ENCODE measurements at places on chromosomes 3 and 15.

DNA sequence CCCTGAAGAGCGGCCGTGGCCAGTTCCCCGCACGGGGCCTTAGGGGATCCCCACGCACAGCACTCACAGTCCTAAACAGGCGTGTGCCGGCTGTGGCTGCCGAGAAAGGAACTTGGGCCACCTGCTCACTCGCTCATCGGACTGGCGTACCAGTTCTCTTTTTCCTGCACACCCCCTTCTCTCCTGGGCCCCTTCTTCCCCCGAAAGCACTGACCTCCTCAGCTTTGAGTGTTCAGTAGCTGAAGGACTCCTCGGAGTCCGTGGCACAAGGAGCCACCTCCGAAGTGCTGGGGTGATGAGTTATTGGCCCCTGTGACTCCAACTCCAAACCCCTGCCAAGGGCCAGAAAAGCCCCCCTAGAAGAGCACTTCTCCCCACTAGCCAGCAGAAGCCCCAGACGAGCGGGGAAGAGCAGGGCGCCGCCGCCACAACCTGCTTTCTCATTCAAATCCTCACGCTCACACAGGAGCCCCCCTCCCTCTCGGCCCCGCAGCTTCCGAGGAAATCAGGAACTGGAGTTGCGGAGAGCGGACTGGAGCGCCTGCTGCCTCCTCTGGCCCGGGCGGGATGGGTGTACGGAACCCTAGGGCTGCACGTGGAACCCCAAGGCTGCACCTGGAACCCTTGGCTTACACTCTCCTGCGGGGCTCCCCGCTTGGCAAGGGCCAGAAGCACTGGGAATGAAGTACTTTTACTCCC, at the start of gene PLCH1:
TSS of gene PLCH1 (minus strand) at position 446 of the 699 bp plus-strand sequence. CDS start 40,847 bp downstream, outside the sequence.
- DNase-seq, result no peak

- DNase-seq, result no peak
Observed at GRCh38 chr3:32495085-32495484, 7.6 kb downstream of the CMTM6 start.

- DNase-seq, result no peak
Observed at GRCh38 chr15:42508263-42508690, 12.8 kb downstream of the SNAP23 start.

DNA sequence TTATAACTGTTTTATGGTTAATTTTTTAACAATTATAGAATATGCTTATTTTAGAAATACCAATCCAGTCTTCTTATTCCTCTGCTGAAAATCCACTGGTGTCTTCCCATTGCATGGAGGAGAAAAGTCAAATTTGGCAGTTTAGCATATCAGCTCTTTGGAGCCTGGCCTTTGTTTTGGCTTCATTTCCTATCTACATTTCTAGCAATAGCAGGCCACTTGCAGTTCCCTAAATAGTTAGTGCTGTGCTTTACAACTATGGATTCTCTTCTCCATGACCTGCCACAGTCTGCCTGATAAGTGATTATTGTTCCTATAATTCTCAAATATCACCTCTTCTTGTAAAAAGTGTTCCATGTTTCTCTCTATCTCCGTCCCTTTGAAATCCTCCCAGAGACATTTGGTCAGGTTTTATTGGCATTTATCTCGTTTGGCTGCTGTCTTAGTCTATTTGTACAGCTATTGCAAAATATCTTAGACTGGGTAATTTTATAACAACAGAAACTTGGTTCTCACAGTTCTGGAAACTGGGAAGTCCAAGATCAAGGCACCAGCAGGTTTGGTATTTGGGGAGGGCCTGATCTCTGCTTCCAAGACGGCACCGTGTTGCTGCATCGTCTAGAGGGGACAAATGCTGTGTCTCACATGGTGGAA, 8.2 kb upstream of the SEC22A start:
- DNase-seq, result no peak

- no peak for DNase-seq
Observed at GRCh38 chr15:73362900-73363299, 5.9 kb downstream of the HCN4 start.

DNA sequence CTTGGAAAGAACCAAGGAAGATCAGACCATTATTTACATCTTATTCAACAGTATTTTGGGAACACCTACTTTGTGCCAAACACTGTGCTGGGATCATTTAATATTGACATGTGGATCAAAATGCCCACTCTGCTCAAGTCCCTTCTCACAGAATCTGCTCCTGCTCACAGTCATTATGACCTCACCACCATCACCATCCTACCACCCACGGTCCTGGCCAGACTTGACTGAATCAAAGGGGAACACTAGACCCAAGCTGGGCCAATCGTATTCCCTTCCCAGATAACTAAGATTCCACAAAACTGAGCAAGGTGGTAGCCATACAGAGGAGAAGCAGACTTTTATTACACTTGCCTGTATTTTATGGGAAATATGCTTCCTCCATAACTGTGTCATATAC, 3.4 kb upstream of the CEP152 start:
- DNase-seq, result no peak

DNA sequence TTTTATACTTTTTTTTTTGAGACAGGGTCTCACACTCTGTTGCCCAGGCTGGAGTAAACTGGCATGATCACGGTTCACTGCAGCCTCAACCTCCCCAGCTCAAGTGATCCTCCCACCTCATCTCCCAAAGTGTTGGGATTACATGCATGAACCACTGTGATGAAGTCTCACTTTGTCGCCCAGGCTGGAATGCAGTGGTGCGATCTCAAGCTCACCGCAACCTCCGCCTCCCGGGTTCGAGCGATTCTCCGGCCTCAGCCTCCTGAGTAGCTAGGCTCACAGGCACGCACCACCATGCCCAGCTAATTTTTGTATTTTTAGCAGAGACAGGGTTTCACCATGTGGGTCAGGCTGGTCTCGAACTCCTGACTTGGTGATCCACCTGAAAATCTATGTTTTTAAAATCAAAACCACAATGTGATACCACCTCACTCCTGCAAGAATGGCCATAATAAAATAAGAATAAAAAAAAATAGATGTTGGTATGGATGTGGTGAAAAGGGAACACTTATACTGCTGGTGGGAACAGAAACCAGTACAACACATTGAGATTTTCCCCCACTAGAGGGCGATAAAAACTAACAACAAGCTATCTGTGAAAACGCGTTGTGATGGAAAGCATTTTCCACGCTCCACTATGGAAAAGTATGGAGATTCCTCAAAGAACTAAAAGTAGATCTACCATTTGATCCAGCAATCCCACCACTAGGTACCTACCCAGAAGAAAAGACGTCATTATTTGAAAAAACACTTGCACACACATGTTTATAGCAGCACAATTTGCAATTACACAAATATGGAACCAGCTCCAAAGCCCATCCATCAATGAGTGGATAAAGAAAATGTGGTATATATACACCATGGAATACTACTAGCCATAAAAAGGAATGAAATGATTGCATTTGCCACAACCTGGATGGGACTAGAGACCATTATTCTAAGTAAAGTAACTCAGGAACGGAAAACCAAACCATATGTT, 26.8 kb upstream of the OCA2 start:
- DNase-seq, result no peak

DNA sequence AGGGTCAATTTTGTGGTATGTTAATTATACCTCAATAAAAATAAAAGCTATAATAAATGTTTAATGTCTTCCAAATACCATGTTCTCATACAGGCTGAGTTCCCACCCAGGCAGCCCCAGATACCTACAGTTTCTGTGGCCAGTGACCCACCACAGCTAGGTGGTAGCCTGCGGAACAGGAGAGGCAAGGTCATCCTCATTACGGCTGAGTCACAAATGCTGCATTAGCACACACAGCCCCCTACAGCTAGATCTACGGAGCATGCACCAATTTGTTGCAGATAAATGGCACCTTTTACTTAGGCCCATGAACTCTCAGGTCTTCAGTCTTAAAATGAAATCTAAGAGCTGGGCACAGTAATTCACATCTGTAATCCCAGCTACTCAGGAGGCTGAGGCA, 5.1 kb downstream of the SPATA12 start:
- DNase-seq, result no peak

- no peak for DNase-seq
Observed at GRCh38 chr15:68637767-68638404, 59.1 kb downstream of the CORO2B start.

- DNase-seq, result no peak
Observed at GRCh38 chr3:50278880-50279224, at the start of gene LSMEM2. TSS of gene LSMEM2 (plus strand) at chr3:50279087. CDS start at chr3:50279114, 27 bp downstream.

DNA sequence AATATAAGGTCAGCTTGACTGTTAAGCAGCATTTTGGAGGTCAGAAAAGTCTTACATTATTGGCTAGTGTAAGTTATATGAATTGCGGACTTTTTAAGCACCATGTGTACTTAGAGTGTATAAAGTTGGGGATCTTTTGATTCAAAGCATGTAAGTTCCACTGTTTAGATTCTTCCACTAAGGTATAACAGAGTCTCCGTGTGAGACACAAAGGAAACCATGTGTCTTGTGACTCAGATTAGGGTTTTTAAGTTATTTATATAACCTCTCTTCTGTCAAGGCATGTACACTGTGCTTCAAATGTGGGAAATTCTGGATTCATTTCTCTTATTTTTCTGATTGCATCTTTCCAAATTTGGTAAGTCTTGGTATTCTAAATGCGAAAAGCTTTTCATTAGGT, 143.5 kb upstream of the SOX2 start:
- no peak for DNase-seq

DNA sequence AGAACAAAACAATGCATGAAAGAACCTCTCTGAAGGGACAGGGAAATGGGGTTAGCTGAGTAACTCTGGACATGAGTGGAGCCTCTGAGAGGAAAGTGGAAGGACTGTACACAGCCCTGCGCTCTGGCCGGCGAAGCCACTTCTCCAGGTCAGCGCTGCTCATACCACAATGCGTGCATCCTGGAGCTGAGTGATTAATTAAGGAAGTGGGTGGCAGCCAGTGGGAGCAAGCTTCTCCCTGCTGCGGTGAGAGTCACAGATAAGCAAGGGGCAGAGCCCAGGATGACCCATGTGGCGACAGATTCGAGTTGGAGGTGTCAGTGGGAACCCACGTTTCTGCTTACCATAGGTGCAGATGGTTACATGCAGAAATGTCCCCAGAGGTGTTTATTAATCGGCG, 48.0 kb downstream of the KLF15 start:
- no peak for DNase-seq

GRCh38 chr15:43912208-43912607, 85.4 kb downstream of the WDR76 start:
- DNase-seq, result no peak

DNA sequence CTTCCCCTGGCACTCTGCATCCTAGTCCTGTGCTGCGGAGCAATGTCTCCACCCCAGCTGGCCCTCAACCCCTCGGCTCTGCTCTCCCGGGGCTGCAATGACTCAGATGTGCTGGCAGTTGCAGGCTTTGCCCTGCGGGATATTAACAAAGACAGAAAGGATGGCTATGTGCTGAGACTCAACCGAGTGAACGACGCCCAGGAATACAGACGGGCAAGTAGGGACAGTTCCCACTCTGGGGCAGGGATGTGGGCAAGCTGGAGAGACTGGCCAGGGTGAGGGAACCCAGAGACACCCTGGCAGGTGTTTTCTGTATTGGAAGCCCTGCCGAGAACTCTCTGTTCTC, 247 bp downstream of the FETUB start:
- DNase-seq, result no peak

- peak; percentile 50 for DNase-seq
Observed at GRCh38 chr3:183697610-183698317, at the start of gene YEATS2. TSS of gene YEATS2 (plus strand) at chr3:183697797. CDS start at chr3:183715163, 17,366 bp downstream.

DNA sequence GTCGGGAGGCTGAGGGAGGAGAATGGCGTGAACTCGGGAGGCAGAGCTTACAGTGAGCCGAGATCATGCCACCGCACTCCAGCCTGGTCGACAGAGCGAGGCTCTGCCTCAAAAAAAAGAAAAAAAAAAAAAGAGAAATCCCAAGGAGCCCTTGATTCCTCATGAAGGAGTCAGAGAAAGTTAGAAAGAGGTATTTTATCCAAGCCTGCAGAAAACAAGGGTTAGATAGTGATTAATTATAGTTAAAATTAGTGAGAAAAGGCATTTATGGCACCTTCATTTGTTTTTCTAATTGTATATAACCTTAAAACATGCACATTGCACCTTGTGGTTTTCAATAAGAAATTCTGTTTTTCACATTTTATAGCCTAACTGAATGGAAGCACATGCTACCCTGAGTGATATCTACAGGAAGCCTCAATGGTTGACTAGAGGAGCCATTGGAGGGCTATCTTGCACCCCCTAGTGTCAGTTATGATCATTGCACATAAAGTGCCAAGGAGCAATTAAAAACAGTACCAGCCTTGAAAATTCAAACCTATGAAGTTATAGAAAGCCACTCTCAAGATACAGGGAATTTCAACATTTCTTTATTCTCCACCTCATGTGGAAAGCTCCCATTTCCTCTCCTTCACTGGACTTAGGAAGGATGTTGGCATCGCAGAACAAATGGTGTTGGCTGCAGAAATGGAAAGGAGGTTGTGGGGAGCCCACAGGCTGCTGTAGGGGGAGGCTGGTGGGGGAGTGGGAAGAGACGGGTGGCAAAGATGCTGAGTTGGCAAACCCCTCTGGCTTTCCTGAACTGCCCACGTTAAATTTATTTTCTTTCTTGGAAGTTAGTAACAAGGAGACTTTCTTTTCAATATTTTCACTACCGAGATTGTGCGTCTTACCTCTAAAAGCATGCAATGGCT, 48.5 kb downstream of the ITGA11 start:
- no peak for DNase-seq

DNA sequence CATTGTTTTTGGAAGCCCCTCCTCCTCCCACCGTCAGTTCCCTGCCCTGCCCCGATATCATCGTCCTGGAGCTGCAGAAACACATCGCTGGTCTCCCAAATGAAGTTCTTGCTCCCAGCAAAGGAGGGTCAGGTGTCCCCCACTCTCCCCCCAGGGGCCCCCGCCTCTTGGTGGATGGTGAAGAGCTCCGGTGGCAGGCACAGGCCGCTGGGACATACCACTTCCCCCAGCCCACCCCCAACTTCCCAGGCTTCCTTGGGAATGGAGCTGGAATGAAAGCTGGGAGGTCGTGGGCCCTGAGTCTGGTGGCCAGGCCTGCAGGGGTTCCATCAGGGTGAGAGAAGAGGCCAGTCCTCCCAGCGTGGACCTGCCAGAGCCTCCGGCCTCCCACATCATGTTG, 137.7 kb downstream of the CHSY1 start:
- DNase-seq, result no peak

DNA sequence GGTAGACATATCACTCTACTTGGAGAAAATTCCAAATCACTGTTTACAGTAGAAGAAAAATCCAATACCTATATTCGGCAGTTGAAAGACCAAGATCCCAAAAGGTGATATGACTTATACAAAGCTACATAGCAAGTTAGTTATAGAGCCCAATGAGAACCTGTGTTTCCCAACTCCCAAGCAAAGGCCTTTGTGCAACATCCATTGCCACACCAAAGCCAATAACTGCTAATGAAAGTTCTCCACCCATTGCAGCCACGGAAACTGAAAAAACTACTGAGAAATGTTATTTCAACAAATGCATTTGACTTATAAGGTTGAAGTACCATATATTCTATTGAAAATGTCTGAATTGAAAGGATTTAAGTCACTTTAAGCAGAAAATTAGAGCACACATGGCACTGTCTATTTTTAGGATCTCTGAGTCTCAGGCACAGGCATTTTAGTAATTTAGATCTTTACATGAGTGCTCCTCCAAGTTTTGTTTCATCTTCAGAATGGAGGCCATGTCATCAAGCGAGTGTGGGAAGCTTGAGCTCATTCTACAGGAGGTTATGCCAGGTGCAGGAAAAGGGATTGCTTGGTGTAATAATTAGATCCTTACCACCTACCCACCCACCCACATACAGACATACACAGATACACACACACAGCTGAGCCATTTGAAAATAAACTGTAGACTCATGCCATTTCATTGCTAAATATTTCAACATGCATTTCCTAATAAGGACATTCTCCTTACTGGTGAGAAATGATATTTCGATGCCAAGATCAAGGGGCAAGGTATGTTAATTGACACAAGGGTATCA, 19.7 kb upstream of the ANO10 start:
- DNase-seq, result no peak

- no peak for DNase-seq
Observed at GRCh38 chr15:72380743-72381142, 4.9 kb upstream of the HEXA start.

Measured in effector CD8-positive, alpha-beta T cell (primary cell).